NCI-H446 (cell line): ENCODE measurements at places on chromosomes 16 and 17.

DNA sequence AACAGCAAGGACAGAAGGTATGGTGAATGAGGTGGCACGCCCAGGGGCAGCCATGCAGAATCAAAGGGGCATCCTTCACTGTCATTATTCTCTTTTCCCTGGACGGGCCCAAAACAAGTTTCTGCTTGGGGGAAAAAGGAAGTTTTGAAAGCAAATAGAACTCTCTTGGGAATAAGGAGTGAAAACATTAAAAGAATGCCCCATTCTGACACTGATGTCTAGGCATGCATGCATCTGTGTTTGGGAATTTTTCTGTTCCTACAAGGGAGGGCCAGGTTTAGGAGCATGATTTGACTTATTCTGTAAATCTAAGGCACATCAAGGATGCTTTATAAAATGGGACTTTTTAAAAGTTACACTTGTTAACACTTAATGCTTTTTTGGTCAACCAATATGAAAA is 34.3 kb upstream of the SLC12A3 start:
- no peak for DNase-seq

DNA sequence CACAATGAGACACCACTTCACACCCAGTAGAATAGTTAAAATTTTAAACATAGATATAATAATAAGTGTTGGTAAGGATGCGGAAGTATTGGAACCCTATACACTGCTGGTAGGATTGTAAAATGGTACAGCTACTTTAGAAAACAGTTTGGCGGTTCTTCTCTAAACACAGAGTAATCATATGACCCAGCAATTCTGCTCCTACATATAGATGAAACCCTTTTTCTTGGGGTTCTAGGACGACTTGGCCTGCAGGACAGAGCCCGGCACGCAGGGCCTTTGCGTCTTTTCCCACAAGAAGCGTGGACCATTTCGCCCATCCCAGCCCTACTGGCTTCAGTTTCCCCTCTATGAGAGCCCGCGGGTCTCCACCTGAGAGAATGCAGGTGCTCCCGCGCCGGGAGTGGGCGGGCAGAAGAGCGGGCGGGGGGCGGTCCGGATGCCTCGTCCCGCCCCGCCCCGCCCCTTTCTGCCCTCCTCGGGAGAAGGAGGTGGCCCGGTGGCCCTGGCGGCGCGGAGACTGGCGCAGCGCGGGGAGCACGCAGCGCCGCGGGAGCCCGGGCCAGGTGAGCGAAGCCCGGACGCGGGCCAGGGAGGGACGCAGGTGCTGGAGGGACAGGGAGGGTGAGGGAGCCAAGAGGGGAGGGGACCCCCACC is at the start of gene SDR42E2:
Gene SDR42E2 (plus strand): TSS at position 508 of the 657 bp plus-strand sequence. CDS start 3,077 bp downstream, outside the sequence.
- DNase-seq = no peak

- no peak for DNase-seq
Measured at GRCh38 chr16:28610595-28611191, 849 bp upstream of the SULT1A1 start.

- DNase-seq = no peak
Measured at GRCh38 chr16:31286421-31287032, 26.8 kb downstream of the ITGAM start.

- peak; percentile 56 for DNase-seq
Measured at GRCh38 chr17:35898283-35899070, 18.3 kb upstream of the CCL5 start.

DNA sequence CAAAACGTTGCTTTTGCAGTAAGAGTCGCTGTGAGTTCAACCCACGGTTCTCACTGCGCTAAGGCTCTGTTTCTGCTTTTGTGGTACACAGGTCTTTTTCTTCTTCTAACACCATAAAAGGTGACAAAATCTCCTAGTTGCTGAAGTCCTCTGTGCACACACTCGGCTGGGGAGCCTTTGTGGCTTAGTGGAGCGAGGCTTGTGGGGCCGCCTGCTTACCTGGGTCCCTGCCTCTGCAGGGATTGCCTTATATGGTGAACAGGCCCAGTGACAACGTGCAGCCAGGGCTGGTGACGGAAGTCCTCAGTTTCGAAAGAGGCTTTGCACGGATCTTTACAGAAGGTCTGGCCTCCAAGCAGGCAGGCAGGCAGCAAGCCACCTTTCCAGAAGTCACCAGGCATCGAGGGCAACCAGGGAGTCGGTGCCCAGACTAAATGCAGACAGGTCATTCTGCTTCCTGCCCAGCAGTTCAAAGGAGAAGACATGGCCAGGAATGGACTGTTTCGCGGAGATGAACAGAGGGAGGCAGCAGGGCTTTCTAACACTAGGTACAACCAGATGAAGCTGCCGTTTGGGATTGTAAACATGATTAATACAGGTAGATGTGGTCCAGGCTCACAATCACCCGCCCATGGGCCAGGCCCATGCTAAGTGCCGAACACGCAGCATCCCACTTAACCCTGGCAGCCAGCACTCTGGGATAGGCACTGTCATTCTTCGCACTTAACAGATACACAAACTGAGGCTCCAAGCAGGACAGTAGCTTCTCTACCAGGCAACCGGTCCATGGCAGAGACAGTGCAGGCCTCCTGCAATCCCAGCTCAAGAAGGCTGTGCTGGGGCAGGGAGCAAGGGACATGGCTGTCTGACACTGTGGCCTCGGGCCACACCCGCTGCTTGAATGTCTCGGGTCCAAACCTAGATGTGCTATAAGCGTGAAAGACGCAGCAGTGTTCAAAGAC is 10.7 kb upstream of the MEAK7 start:
- DNase-seq = no peak

DNA sequence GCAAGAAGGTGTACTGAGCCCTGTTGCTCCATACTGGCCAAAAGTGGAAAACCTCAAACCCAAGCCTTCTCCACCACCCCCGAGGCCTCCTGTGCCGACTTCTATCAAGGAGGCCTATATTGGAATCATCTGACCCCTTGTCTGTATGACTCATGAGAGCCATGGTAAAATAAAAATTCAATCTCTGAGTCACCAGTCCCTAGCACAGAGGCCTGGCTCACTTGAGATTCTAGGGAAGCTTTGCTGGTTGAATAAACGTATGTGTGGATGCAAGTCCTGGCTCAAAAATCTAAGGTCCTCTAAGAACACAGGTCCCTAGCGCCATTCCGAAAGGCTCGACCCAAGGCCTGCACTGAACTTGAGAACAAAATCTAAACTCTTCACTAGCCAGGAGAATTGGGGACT is 15.0 kb downstream of the NSMCE1 start:
- no peak for DNase-seq

DNA sequence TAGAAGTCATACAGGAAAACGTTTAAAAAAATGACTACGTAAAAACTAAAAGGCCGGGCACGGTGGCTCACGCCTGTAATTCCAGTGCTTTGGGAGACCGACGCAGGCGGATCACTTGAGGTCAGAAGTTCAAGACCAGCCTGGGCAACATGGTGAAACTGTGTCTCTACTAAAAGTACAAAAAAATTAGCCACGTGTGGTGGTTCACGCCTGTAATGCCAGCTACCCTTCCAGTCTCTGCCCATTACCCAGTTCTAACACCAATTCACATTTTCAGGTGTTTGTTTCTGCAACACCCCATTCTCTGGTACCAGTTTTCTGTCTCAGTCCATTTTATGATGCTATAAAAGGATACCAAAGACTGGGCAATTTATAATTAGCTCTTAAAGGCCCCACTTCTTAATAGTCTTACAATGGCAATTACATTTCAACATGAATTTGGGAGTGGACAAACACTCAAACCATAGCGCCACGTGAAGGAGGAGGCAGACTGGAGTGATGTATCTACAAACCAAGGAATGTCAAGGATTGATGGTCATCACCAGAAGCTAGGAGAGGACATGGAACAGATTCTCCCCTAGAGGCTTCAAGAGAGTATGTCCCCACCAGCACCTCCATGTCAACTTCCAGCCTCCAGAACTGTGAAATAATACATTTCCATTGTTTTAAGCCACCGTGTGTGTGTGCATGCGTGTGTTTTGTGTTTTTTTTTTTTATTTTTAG is 791 bp upstream of the C17orf75 start:
- DNase-seq = no peak
